ENCODE measurements at places on chromosomes 12 and 14. TPM values are rescaled to one million over a fixed set of nuclear protein-coding genes. Genes with fewer than 3 reads are reported as not detected.
A peak's percentile ranks its signal among the peaks of the same experiment; 100 is the strongest.

The LRRC10 gene
- not detected for total RNA-seq

- peak; percentile 7 for DNase-seq
Observed at GRCh38 chr14:29810682-29811081, 117.0 kb downstream of the PRKD1 start.

The TSPAN31 gene
- total RNA-seq, result 87.6 TPM

DNA sequence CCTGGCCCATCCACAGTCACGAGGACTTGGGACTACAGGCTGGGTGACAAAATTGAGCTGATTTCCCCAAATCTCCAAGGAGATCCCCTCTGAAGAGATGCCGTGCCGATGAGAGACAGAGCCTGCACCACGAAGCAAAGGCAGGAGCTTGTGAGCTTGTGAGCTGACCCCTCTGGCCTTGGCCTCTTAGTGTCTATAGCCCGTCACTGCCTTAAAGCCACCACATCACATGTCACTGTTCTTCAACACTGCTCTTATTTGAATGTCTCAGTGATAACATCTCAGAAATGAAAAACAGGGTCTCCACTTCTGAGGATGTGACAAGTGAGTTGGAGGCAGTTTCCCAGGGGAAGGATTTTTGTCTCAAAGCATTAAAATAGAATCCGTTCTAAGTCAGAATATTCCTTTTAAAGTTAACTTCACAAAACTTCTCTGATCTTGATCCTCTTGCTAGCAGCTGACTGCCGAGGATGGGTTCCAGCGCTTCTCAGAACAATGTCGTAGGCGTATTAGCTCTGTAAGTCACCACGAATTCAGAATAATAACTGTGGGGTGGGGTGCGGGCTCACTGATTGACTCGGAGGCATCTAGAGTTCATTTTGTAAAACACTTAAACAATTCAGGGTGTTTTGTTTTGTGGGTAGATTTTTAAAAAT lies 37.5 kb downstream of the CHST11 start:
- DNase-seq, result peak; percentile 71

The BCDIN3D gene
- total RNA-seq, result 2.5 TPM

DNA sequence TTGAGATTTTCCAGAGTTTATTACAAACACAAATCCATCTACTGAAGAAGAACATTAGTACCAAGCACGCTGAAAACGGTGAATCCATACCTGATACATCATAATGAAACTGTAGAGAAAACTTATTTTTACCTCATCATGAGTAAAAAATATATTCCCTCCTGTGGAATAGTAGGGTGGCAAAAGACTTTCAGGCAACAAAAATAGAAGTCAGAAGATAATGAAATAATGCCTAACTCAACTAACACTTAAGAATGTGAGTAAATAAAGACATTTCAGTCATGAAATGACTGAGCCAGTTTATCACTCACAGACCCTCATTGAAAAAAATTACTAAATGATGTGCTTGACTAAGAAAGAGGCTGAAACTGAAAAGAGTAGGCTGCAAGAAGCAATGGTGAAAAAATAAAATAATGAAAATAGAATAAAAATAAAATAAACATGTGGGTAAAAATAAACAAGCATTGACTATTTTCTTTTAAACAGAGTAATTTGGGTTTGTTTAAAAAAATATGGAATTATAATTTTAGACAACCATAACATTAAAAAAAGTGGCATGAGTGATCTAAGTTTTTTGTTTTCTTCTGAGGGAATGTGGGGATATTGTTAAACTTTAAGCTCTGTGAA lies 148.6 kb downstream of the ASCL1 start:
- no peak for DNase-seq

DNA sequence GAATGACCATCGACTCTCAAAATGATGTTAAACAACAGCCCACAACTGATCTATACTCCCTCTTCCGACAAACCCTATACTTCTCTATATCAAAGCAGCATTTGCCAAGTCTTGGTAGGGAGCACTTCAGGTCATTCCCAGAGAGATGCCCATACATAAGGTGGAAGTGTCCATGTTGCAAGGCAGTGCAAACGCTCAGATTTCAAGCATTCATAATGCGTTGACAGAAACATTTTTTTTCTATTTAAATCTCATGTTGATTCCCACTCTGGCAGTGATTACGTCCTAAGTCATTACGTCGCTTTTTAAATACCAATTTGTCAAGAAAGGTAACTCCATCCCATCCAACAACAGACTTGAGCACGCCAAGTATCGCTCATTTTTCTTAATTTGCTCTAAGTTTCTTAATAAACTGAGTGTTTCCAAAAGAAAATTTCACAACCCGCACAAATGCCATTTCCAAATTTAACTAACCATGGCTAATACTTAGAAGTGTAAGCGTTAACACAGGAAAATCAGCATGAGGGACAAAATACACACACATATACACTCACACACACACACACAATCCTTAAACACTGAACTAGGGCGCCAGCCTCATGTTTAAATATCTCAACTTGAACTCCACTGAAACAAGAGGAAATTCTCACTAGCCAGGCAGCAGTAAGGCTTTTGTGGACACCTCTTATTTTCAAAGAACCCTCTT lies 1.1 kb downstream of the GXYLT1 start:
- DNase-seq, result peak; percentile 26

- no peak for DNase-seq
Observed at GRCh38 chr14:90911121-90911520, 94.9 kb upstream of the TTC7B start.

DNA sequence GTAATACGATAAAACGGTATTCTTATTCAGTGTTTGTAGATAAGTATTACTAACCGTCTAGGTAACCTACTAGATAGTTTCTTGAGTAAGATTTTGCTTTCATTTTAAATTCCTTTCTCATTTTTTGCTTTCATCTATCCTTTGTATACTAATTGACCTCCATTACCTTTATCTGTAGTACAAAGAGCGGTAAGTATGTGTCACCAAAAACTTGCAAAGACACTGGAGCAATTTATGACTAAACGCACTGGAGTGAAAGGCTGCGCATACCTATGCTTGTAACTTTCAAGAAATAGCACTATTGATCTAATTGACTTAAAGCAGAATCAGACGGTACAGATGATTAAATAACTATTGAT lies 1.7 kb downstream of the ARHGAP5 start:
- no peak for DNase-seq

GRCh38 chr14:93163564-93163963 lies 21.1 kb downstream of the MOAP1 start:
- no peak for DNase-seq

GRCh38 chr12:30643366-30643765 lies 52.3 kb downstream of the IPO8 start:
- peak; percentile 19 for DNase-seq

GRCh38 chr12:117098361-117099217 lies 627 bp downstream of the TESC start:
- DNase-seq, result no peak

GRCh38 chr12:113777751-113778150 lies 188.4 kb downstream of the RBM19 start:
- DNase-seq, result no peak

DNA sequence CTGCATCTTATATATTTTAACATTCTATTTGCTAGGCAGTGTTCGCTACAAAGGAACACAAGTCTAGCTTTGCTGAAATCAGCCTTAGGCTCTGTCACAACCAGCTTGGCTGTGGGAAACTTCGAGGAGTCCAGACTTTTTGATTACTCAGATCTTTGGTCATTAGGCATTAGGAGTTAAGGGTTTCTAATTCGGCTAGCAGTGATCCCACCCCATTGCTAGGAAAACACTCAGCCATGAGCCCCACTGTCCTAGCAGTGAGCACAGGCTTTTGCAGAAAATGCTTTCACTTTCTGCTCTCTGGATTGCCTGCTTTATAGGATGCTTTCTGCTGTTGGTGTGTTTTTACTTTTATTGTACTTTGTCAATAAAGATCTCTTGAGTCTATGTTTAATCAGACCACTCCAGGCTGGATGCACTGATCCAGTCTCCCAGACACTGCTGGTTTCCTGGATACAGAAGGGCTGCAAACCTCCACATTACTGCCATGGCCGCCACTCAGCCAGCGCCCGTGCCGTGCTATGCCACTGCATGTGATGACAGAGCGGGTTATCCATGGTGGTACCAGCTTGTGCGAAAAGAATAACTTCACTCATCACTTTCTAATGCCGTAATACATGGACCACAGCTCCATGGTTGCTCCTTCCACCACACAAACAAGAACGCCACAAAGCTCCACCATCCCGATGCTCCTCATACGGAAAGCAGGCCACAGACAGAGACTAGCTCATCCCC lies 41.0 kb upstream of the PYGL start:
- DNase-seq, result no peak

The KRT83 gene
- total RNA-seq, result not detected

GRCh38 chr12:774051-774614 lies 21.8 kb downstream of the WNK1 start:
- DNase-seq, result peak; percentile 22

The ASIC1 gene
- total RNA-seq, result 1.2 TPM

- no peak for DNase-seq
Observed at GRCh38 chr14:23828616-23829015, 125.0 kb upstream of the DHRS4 start.

DNA sequence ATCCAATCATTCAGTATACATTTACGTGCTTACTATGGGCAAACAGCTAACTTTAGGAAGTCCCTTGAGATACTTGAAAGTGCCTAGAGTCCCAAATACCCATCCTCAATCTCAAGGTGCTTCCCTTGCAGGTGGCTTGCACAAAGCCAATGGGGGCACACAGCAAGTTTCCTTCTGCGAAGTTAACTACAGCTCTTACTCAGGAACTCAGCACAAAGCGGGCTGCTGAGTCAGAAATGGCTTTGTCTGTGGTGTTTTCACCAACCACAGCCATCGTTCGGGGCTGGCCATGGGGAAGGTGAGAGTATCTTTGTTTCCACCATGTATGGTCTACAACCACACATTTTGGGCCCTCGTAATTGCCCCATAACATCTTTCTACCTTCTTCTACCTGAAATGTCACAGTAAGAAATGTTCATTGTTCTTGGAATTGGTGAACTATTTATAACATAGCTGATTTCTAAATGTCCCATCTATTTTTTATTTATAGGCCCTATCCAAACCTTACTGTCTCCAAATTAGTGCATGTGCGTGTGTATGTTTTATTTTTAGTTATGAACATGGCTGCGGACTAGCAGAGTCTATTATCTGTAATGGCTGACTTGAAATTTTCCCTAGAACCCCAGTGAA lies 13.9 kb downstream of the MFAP5 start:
- DNase-seq, result no peak

DNA sequence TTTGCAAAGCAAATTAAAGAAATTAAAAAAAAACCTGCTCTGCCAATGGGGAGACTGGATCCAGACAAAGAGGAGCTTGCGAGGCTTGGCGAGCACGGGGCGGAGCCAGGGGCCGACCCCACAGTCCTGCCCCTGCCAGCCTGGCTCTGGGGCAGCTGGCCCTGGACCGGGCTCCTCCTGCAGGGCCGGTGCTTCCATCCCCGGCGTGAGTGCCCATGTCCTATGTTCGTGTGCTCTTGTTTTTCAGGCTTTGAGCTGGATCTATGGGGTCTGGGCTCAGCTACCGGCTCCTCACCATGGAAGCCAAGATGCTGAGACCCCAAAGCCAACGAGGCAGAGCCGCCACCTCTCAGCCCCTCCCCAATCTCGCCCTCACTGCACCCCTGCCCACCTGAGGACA lies 176.8 kb downstream of the KIF26A start:
- no peak for DNase-seq

- no peak for DNase-seq
Observed at GRCh38 chr14:61512026-61512834, 183.1 kb upstream of the HIF1A start.

DNA sequence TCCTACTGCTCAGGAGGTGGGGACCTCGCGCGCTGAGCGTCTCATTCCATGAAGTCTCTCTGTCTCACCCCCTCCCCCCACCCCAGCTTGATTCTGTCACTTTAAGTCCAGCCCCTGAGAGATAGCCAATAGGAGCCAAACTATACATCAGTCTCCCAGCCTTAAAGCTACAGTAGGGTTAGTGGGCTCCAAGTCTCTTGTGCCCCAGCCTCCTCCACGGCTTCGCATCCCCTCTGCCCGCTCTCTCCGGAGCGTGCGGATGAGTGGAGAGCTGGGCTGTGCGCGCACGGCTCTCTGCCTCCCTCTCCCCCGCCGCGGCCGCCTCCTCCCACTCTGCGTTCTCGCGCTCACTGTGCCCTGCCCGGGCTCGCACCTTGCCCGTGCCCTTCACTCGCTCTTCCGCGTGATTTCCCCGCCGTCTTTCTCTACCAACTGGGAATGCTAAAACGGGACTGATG lies at the start of gene ESRRB:
Gene ESRRB (plus strand): TSS at position 191 of the 458 bp plus-strand sequence. CDS start 265 bp downstream, at position 456.
- DNase-seq, result no peak

DNA sequence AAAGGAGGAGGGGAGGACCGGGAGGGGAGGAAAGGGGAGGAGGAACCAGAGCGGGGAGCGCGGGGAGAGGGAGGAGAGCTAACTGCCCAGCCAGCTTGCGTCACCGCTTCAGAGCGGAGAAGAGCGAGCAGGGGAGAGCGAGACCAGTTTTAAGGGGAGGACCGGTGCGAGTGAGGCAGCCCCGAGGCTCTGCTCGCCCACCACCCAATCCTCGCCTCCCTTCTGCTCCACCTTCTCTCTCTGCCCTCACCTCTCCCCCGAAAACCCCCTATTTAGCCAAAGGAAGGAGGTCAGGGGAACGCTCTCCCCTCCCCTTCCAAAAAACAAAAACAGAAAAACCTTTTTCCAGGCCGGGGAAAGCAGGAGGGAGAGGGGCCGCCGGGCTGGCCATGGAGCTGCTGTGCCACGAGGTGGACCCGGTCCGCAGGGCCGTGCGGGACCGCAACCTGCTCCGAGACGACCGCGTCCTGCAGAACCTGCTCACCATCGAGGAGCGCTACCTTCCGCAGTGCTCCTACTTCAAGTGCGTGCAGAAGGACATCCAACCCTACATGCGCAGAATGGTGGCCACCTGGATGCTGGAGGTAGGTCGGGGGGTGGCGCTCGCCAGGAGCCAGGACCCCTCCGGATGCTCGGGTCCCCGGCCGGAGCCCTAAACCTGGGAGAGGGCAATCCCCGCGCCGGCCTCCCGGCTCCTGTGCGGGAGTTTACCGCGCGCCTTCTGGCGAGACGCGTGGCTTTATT lies at the start of gene CCND2:
Gene CCND2 (plus strand): TSS at position 111 of the 744 bp plus-strand sequence. CDS start 279 bp downstream, at position 390.
- DNase-seq, result peak; percentile 93

DNA sequence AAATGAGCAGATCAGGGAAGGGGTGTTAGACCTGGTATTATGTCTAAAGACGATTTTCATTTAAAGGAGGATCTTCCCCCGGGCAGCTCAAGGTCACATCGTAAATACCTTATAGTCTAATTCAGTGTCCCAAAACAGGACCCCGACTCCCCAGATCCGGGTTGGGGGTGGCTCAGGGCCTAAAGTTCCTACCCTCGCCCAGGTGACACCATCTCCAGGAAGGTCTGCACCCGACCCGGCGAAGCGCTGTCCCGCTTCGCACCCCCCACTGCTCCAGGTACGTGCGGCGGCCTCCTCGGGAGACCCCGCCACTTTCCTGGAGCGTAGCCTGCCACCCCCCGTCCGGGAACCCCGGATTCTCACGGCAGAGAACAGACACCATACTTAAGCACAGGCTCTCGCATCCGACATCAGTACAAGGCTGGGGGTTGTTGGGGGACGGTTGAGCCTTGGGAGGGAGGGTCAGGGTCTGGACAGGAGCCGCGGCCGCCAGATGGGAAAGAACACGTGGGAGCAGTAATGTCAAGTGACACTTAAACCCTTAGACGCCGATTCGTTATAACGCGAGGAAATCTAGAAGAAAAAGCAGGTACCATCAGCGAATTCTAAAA lies 556 bp downstream of the TIMM9 start:
- peak; percentile 67 for DNase-seq
